ENCODE measurements at places on chromosomes 3 and 15.

DNA sequence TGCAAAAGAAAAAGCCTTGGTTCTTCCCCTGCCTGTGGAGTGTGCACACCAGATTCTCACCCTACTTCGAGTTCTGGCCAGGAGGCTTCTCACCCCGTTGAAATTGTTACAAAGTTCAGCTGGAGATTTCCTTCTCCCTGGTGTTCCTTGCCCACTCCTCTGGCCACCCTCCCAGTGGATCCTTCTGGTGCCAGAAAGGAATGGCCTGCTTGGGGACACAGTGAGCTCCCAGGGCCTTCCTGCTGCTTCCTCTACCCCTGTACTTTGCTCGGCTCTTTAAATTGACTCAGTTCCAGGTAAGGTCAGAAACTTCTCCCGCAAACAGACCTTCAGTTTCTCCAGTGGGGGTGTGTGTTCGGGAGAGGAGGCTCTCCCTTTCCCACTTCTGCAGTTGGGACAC, 140.1 kb upstream of the CFAP20DC start:
- no peak for DNase-seq

- DNase-seq, result no peak
These were observed 237.6 kb downstream of the RAP2B start for GRCh38 chr3:153399636-153400035.

- DNase-seq, result no peak
These were observed 98.8 kb upstream of the PLXND1 start for GRCh38 chr3:129705274-129705673.

GRCh38 chr3:28590216-28590615, 241.6 kb upstream of the AZI2 start:
- DNase-seq, result no peak

Data from MV-4-11 (cell line).